ENCODE measurements at places on chromosomes 1 and 21.

DNA sequence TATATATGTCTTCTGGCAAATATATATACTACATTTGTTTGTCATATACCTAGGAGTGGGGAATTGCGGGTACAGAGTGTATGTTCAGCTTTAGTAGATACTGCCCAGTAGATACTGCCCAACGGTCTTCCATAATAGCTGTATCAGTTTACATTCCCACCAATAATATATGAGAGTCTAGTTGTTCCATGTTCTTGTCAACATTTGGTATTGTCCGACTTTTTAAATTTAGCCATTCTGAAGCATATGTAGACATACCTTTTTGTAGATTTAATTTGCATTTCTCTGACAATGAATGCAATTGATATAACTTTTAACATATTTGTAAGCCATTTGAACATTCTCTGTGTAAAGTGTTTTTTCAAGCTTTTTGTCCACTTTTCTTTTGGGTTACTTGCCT lies 99.0 kb upstream of the HIVEP3 start:
- DNase-seq: no peak

- no peak for DNase-seq
Measured at GRCh38 chr1:76294482-76295194, 220.1 kb downstream of the ST6GALNAC3 start.

DNA sequence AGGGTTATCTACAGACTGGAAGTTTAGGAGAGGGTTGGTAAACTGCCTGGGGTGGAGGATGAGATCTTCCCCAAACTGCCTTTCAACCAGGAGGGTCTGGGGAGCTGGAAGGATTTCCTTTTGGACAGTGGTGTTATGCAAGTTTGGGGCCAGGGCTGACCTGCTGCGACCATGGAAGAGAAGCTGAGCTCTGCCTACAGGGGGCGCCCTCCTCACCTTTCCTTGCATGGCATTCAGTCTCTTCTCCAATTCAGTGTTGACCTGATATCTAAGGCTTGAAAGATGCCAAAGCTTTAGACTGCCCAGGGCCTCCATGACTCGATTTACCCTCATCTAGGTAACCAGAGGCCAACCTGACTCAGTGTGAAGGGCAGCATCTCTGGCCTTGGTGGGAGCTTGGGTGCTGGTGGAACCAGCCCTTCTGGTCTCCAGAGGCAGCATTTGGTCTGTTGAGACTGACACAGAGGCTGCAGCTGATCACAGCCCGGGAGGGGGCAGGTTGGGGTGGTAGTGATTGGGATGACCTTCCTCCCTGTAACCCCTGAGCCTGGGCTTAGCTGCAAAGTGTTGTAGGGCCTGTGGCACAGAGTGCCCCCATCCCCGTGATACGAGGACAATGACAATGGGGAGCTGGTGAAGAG lies 170.0 kb downstream of the GRIK3 start:
- peak; percentile 69 for DNase-seq

DNA sequence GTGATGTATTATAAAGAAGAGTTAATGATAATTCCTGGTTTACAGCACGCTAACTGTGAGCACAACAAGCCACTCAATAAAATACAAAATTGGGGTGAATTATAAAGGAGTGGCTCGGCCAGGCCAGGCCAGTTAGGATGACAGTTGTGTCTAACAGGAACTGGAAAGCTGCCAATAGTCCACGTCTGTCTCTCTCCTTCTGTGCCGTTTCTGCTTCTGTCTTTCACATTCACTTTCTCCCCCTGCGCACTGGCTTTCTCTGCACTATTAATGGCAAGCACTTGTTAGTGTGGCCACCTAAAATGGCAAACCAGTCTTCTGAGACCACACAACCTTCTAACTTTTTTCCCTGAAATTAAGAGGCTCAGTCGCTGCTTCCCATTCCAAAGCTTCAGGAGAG lies 394.3 kb downstream of the NTNG1 start:
- no peak for DNase-seq

DNA sequence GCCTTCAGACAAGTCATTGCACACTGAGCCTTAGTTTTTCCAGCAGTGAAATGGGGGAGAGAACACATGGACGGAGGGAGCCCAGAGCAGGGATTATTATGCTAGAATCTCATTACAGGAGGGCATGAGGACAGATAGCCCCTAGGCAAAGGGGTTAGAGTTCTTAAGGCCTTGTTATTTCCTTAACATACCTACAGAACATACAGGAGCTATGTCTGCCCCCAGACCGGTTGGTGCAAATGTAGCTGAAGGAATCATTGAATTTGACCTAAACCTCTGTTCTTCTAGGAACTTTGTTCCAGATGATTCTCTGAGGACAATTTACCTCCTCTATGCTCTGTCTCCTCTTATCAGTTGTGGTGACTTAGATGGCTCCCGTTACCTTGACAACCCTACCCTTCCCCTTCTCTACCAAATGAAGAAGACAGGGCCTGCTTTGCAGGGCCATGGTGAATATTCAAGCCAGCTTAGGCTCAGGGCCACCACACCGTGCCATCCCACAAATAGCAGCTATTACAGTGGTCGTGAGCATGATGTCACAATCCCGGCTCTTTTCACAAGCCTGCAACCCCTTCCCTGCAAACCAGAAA lies 156.9 kb downstream of the IGSF21 start:
- DNase-seq: no peak
